ENCODE measurements at places on chromosomes 5 and 9.

- DNase-seq = no peak
These were observed 495.8 kb downstream of the CHSY3 start for GRCh38 chr5:130400091-130400490.

- no peak for DNase-seq
These were observed 4.4 kb downstream of the HNRNPAB start for GRCh38 chr5:178208540-178209227.

DNA sequence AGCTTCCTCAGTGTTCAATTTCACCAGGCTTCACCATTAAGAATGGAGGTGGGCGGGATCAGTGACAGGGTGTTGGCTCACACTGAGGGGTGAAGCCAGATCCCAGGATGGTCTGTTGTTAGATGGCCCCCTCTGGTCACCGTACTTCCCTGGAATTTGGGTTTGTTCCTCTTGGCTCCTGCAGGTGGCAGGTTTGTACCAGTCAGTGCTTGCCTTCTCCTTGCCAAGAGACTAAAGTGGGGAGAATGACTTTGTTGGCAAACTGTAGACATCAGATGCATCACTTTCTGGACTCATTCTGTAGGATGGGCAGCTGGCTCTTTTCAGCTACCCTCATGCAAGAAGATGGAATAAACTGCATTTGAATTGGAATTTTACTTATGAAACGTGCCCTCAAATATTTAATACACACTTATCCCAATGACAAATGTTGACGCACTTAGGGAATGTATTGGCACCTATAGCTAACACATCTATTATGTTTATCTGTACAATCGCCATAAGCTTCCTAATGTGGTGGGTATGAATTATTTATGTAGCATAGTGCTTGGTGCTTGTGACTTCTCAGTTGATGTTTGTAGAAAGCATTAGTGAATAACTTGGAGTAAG lies 31.4 kb upstream of the ANKRD55 start:
- DNase-seq = no peak

DNA sequence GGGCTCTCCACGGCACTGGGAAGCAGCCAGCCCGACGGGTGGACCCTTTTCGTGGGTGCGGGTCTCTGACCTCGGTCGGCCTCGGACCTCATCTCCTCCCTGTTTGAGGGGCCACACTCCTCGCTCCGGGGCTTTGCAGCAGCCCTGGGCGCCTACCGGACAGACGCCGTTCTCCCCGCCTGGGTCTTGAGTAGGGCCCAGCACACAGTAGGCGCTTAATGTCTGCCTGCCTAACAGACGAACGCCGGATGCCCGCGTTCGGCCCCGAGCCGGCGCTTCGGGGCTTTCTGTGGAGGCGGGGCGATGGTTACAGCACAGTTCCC lies 842 bp upstream of the GTF3C5 start:
- no peak for DNase-seq

- DNase-seq = no peak
These were observed 51.0 kb downstream of the OTULIN start for GRCh38 chr5:14715481-14715880.

GRCh38 chr9:6132650-6133049 lies 83.0 kb upstream of the IL33 start:
- no peak for DNase-seq

DNA sequence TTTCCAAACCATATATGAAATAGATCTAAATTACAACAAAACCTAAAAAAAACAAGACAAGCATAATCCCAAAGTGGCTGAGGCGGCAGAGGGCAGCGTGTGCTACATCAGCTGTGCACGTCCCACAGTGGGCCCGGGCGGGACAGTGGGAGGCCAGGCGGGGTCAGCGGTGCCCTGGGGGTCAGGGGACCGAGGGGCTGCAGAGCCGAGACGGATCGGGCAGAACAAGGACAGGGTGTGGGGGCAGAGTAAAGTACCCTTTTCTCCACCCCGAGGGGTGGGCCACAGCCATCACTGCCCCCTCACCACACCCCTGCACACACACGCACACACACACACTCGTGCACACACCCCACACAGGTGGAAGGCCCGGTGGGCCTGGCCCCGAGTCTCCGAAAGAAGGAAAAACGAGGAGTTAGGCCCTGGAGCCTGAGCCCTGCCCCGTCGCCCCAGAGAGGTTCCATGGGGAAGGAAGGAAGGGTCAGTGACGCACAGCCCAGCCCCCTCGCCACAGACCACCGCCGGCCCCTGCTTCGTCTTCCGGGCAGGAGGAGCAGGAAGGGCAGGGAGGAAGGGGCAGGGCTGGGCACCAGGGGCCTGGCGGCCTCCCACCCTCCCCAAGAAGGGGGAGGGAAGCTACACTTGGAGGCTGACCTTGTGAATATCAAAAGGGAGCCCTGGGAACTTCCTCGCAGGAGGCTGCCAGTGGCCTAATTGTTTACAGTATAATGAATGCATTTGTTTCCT lies 49.6 kb upstream of the UBAC1 start:
- DNase-seq = no peak

GRCh38 chr9:85007748-85008147 lies 338.2 kb downstream of the NTRK2 start:
- no peak for DNase-seq

DNA sequence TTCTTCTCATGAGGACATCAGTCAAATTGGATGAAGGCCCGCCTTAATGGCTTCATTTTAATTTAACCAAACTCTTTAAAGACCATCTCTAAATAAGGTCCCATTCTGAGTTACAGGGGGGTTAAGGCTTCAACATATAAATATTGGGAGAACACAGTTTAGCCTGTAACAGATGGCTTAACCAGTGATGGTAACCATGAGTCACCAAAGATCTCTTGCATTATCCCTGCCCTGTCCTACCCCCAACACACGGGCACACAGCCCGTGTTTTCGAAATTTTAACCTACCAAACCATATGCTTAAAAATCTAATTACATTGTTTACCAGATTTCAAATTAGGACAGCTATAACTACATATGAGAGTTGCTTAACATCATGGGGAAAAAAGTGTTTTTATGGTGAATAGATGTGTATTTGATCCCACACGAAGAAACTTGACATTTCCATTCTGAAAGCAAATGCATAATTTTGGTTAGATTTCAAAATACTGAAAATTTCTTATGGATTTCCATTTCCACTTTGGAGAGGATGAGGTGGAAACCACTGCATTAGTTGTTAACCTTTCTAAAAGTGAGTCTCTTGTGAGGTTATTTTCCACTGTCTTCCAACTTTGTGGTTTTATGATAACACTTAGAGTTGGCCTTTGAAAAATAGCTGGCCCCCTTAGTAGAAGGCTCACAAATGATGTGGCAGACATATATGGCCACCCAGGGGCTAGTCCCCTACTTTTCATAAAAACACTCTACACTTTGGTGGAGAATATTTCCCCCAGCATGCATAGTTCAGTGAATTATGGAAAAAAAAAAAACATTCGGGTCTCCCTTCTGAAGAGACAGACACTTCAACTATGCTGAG lies 849.3 kb downstream of the TLE1 start:
- DNase-seq = no peak

DNA sequence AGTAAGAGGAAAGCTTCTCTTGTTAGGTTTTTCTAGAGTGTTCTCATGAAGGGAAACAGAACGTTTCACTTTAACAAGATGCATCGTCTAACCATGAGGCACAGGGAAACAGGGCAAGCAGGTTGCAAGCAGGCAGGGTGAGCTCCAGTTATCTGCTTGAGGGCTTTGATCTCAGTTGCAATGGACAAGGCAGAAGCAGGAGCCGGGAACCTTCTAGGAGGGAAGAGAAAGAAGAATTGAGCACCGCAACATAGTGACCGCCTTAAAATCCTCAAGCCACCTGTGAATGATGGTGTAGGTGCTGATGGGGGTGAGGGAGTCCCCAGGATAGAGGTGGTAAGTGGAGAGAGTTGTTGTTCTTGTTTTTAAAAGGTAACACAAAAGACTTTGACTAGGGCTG lies 22.9 kb upstream of the ZSWIM6 start:
- no peak for DNase-seq

DNA sequence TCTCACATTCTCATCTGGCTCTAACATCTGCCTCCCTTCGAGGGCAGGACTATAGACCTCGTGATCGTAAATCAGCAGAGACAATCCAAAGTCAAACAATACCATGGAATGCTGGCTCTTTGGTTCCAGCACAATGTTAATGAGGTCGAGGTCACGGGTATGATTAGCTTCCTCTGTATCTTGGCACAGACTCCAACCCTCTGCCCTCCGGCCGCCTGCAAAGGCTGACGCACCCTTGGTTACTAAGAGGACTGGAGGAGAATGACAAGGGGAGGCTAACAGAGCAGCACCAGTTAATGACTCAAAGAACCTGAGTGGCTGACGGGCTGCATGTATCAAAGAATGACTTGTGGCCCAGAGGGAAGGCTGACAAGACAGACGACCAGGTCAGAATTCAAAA lies 10.1 kb downstream of the LHFPL2 start:
- peak; percentile 86 for DNase-seq

- DNase-seq = no peak
These were observed 19.8 kb upstream of the MYORG start for GRCh38 chr9:34396276-34397214.

GRCh38 chr9:115596021-115596745 lies 478.2 kb upstream of the TNC start:
- no peak for DNase-seq

DNA sequence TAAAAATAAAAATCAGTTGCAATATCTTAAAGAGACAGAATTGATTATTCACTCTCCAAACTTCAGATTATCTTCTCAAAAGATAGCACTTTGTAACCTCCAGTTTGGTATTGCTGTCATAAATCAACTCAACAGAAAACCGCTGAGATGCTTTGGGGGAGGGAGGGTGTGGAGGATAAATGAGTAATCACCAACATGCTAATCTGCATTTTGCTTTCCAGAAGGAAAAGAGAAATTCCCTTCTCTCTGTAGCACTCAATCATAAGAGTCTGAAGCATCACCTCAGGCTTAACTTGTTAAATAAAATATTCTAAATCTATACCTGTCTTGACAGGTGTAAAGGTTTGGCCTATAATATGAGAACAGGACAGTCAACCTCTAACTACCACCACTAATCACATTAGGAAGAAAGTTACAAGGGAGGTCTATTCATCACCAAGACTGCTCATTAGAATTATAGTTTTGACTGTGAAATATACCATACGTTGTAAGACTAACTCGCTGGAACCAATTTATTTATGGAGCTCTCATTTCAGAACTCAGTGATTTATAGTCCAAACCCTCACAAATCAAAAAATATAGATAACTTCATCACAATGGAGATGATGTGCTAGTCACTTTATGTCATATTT lies 89.0 kb downstream of the PIK3R1 start:
- DNase-seq = no peak

GRCh38 chr9:96599298-96599697 lies 20.3 kb downstream of the CDC14B start:
- no peak for DNase-seq

Measured in T1000 (cell line).